ENCODE measurements at places on chromosomes 5 and 9.

- peak; percentile 65 for DNase-seq
Observed at GRCh38 chr9:69582544-69583297, 89.5 kb downstream of the APBA1 start.

GRCh38 chr5:76351577-76351976, 51.5 kb upstream of the IQGAP2 start:
- no peak for DNase-seq

DNA sequence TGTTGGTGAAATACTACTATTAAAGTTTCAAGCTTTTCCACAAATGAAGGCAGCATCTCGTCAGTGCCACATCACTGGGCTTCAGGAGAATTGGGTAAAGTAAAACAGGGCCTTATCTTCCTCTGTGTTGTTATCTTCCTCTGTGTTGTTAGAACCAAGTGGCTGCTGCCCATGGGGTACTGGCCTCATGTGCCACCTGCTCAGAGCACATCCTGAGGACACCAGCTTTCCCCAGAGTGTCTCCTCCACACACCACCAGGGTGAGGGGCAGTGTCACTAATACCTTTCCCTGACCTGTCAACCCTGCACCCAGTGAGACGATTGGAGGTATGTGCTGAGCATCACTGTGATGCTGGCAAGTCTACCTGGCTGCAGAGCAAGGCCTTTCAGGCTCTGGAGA, 499.9 kb downstream of the SEMA5A start:
- no peak for DNase-seq

GRCh38 chr5:142862594-142862993, 92.4 kb downstream of the ARHGAP26 start:
- no peak for DNase-seq

- no peak for DNase-seq
Observed at GRCh38 chr9:119794836-119795235, 425.6 kb upstream of the BRINP1 start.

- DNase-seq = no peak
Observed at GRCh38 chr9:38350529-38350928, 42.0 kb upstream of the ALDH1B1 start.

DNA sequence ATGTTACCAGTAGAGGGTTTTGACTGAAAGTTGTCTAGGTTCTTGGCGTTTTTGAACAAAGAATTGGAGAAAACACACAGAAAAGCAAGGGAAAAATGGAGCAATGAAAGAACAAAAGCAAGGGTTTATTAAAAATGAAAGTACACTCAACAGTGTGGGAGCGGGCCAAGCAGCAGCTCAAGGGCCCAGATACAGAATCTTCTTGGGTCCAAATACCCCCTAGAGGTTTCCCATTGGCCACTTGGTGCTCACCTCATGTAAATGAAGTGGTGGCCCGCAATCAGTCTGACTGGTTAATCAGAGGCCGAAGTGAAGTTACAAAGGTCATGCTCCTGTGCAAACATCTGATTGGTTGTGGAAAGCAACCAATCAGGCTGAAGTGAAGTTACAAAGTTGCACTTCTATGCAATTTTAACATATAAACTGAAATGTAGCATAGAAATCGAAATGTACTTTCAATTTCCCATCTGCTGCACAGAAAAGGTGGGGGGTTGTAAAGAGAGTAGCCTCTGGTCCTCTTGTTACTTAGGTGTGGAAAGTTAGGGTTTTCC, 1.9 kb upstream of the GM2A start:
- DNase-seq = no peak

GRCh38 chr9:100087218-100087617, 11.6 kb downstream of the ERP44 start:
- DNase-seq = peak; percentile 84

DNA sequence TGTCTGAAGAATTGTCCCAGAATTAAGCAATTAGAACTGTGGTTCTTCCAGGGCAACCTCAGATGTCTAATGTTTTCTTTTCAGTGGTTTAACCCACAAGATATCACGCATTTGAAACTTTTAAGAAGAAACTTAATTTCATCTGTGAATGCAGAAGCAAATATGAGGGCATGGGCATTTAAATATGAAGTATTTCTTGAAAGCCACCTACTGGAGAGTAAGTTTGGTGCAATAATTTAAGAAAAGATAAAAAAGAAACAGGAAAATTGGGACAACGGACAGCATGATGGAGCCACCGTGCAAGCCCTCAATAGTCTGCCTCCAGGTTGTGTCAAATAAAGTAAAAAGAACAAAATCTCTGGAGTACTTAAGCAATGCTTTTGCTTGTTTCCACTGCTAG, 1.2 kb upstream of the CAPSL start:
- no peak for DNase-seq

DNA sequence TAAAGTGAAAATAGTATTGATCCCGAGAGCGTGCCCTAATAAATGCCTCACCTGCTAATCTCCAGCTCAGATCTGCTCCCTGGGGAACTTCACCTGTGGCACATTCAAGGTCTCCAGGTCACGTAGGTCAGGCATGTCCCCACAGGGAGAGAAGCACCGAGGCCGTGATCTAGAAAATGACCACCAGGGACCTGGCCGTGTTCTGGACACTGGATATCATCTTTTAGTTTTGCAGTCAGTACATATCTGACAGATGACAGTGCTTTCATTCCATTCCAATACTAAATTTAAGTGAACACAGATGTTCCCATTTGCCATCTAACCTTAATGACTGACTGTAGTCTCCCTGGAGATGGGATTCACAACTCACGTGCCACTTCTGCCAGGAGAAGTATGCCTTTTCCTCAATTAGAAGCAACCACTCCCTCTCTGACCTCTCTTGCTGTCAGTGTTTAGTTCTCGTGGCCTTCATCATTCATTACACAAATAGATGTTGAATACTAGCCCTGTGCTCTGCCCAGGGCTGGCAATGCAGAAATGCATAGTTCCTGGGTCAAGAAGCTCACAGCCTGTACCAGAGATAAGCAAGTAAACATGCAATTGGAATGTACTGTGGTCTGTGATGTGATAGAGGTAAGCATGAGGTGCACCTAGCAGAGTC, 276.5 kb downstream of the NTRK2 start:
- no peak for DNase-seq

DNA sequence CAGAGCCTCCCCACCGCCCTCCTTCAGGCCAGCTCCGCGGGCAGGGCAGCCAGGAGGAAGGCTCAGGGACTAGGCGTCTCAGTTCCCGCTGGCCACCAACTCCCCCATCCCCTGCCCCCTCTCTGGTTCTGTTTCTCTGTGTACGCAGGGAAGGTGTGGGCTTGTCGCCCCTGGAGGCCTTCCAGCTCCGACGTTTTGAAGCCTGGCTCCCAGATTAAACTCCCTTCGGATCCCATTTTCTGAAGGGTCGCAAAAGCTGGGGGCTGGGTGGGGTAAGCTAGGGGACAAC, 346 bp downstream of the ATOX1 start:
- no peak for DNase-seq

- DNase-seq = no peak
Observed at GRCh38 chr5:73892806-73893205, 266.8 kb downstream of the ARHGEF28 start.

GRCh38 chr5:148583421-148583965, 70.8 kb downstream of the HTR4 start:
- no peak for DNase-seq

GRCh38 chr5:145976431-145977155, 40.2 kb downstream of the SH3RF2 start:
- no peak for DNase-seq

- no peak for DNase-seq
Observed at GRCh38 chr5:144913661-144914060, 743.0 kb downstream of the KCTD16 start.

DNA sequence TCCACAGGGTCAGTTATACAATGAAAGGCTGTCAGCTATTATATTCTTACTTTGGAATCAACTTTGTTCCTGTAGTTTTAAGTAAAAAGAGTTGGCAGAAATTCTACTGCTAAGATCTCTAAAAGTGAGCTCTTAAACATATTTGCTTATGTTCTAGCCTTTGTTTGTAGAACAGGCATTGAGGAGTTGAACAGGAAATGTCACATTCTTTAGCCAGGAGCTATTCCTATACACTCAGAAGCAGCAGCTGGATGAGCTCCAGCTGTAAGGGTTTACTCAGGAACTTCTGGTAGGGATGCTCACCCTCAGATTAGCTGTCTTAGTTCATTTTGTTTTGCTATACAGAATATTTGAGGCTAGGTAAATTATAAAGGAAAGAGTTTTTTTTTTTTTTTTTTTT, 22.4 kb upstream of the SPINK14 start:
- DNase-seq = peak; percentile 90

- no peak for DNase-seq
Observed at GRCh38 chr5:143573568-143574170, 170.2 kb upstream of the NR3C1 start.

- no peak for DNase-seq
Observed at GRCh38 chr5:118466418-118466817, 521.9 kb downstream of the DTWD2 start.

- DNase-seq = peak; percentile 90
Observed at GRCh38 chr5:73748510-73749400, 122.8 kb downstream of the ARHGEF28 start.

- no peak for DNase-seq
Observed at GRCh38 chr5:36528588-36528987, 77.8 kb upstream of the SLC1A3 start.

DNA sequence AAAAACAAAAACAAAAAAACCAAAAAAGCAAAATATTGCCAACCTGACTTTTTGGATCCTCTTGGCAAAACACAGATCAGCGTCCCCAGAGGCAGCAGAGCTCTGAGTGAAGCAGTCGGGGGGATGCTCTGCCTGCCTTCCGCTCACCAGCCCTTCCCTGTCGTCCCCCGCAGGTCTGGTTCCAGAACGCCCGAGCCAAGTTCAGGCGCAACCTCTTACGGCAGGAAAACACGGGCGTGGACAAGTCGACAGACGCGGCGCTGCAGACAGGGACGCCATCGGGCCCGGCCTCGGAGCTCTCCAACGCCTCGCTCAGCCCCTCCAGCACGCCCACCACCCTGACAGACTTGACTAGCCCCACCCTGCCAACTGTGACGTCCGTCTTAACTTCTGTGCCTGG, 20.7 kb downstream of the LHX2 start:
- DNase-seq = no peak

DNA sequence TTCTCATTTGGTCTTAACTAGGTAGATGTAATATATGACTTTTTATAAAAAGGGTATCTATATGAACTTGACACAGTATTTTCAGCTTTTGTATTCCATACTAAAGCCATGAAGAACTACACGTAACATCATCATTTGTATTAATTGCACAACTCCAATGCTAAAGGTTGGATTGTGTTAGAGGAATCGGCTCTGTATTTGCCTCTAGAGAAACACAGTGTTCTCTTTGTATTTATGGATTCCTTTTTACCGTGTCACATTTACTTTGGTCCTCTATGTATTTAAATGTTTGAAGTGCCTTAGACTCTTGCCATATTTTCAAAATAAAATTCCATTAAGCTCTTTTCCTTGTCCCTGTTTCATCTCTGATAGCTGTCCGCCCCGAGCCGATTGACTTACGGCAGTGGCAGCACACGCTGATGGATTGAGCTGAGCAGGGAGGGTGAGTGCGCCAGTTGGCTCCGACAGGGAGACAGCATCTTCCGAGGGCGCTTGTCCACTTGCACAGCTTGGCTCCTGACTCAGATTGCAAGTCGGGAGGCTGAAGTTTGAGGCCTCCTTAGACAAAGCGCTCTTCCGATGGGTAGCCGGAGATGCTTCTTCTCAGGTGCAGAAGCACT, 95.6 kb upstream of the DMRT1 start:
- DNase-seq = no peak

DNA sequence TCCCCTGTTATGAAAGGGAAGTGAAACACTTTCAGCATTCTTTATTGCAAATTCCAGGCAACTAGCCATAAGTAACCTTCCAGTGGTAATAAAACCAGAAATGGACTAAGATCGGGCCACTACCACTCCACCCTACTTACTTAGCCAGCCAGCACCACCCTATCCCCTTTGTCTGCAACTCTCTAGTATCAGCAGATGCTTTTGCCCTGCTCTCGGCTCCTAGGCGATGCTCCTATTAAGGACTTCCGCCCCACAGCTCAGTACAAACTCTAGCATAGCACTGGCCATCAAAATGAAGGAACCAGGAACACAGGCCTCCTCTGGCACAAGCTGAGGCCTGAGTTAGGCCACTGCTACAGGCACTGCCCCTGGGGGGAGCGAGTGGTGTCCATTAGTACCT, 81.2 kb downstream of the GLDC start:
- peak; percentile 65 for DNase-seq

- DNase-seq = no peak
Observed at GRCh38 chr9:1550636-1551035, 464.5 kb upstream of the SMARCA2 start.

GRCh38 chr5:173920866-173921555, 32.9 kb downstream of the CPEB4 start:
- DNase-seq = no peak

- no peak for DNase-seq
Observed at GRCh38 chr5:179115845-179116524, 55.8 kb downstream of the ZNF354C start.

DNA sequence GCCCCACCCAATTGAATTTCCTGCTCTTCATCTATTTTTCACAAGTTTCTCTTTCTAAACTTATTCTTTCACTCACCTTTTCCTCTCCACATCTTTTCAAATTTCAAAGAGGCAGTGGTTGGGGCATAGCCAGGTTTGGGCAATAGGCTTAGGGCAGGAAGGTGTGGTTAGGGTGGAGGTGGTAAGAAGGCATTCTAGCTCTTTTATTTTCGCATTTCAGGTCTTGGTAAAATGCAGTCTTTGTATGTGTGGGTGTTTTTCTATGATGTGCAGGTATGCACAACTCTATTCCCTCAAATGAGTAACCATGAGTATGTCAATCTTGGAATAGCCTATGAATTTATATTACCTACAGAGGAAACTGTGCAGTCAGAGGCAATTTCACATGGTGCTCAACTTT, 129.8 kb upstream of the IFNE start:
- no peak for DNase-seq

DNA sequence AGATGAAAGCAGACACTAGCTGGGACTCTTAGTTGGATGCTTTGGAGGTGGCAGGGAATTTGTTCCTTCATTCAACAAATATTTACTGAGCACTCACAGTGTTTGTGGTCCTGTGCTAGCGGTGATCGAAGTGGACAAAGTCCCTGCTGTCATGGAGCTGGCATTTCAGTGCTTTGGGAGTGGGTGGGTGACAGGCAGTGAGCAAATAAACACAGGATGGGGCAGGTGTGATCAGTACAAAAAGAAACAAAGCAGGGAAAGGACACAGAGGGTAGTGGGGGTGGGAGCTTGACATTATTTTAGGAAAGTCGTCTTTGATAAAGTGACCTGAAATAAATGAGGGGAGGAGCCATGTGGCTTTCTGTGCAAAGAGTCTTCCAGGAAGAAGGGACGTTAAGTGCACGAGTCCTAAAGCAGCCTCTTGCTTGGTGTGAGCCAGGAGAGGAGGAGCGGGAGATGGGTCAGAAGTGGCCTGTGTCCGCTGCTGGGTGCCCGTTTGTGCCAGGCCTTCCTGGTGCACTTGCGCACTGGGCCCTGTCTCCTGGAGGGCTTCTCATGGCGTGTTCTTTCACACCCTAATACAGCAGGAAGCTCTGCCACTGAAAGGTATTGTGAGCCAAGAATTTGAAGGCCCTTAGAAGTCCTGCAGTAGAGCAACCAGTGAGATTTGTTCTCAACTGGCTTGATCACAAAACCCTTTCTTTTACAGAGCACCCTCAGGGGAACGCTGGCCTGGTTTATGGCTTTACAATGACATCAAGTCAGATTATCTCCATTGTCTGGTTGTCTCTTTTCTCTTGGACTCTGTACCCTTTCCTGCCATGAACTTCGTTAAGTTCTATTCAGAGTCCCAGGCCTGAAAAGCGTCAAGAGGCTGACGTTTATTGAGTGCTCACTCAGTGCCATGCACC, 14.8 kb downstream of the NDST1 start:
- no peak for DNase-seq
